Umbilical cord (tissue), 2 donors: ENCODE measurements at places on chromosomes 5 and 9.

- DNase-seq, result no peak
Observed at GRCh38 chr5:140284013-140284412, 18.9 kb downstream of the PFDN1 start.

- DNase-seq, result no peak
Observed at GRCh38 chr9:132582786-132583583, 579 bp downstream of the BARHL1 start.

- DNase-seq, result no peak
Observed at GRCh38 chr9:124208571-124208970, 49.2 kb upstream of the NEK6 start.

- no peak for DNase-seq
Observed at GRCh38 chr5:7871653-7872052, 2.7 kb downstream of the MTRR start.

GRCh38 chr5:35850967-35851680 is 5.6 kb upstream of the IL7R start:
- peak; percentile 7 for DNase-seq
